Gastrocnemius medialis (tissue), 4 donors: ENCODE measurements at places on chromosomes 1 and 21. TPM values are rescaled to one million over a fixed set of nuclear protein-coding genes. Genes with fewer than 3 reads are reported as not detected.

EPHA10 gene
- total RNA-seq = not detected

KCNQ4 gene
- 8.2 TPM for total RNA-seq

TAF1A gene
- 1.5 TPM for total RNA-seq

- no peaks in the 10 kb centered on the region for H3K36me3 ChIP-seq
- no peaks in the 10 kb centered on the region for H3K27me3 ChIP-seq
- no peak overlapping the region for H3K27ac ChIP-seq
- H3K4me3 ChIP-seq = no peak overlapping the region
- DNase-seq = no peak
Measured at GRCh38 chr1:40844079-40844478, 18.1 kb downstream of the CITED4 start.

BRDT gene
- not detected for total RNA-seq
